ENCODE measurements at places on chromosomes 1 and 21.

DNA sequence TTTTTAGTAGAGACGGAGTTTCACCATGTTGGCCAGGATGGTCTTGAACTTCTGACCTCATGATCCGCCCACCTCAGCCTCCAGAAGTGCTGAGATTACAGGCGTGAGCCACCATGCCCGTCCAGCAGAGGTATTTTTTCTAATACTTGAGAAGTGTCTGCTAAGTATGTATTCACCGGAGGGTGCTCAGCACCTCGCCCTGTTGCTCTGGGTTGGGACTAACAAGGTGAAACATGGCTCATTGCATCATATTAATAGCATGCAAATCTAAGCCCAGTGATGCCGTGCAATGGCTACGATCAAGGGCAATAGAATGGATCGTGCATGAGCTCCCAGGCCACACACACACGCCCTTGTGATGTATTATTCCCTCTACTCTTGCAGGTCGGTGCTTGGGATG is 68.7 kb downstream of the PDE9A start:
- no peak for DNase-seq

DNA sequence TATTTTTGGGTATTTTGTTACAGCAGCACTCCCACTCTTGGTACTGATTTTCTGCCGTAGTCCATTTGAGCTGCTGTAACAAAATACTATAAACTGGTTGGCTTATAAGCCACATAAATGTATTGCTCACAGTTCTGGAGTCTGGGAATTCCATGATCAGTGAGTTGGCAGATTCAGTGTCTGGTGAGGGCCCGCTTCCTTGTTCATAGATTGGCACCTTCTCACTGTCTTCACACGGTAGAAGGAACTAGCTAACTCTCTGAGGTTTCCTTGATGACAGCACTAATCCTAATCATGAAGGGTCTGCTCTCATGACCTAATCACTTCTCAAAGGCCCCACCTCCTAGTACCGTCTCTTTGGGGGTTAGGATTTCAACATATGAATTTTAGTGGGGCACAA is 85.2 kb downstream of the HHAT start:
- no peak for DNase-seq

DNA sequence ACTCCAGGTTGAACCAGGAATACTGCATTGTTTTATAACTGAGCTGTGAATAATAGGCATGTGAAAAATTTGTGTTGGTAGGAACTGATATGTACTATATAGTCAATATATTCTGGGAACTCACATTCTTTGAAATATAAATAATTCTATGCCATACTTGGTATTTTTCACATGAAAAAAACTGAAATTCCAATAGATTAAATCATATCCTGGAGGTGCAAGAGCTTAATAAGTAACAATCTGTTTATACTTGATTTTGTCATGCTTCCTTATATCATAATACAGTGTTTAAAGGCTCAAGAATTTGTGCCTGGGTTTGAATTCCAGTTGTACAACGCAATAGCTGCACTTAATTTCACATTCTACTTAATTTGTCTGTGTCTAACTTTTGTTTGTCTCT is 387.0 kb downstream of the USP25 start:
- no peak for DNase-seq

- no peak for DNase-seq
Observed at GRCh38 chr1:160605205-160605604, 25.9 kb upstream of the CD84 start.

- DNase-seq = no peak
Observed at GRCh38 chr1:23196627-23197328, 20.5 kb downstream of the HTR1D start.

GRCh38 chr1:72062584-72062983 is 219.8 kb downstream of the NEGR1 start:
- DNase-seq = no peak

DNA sequence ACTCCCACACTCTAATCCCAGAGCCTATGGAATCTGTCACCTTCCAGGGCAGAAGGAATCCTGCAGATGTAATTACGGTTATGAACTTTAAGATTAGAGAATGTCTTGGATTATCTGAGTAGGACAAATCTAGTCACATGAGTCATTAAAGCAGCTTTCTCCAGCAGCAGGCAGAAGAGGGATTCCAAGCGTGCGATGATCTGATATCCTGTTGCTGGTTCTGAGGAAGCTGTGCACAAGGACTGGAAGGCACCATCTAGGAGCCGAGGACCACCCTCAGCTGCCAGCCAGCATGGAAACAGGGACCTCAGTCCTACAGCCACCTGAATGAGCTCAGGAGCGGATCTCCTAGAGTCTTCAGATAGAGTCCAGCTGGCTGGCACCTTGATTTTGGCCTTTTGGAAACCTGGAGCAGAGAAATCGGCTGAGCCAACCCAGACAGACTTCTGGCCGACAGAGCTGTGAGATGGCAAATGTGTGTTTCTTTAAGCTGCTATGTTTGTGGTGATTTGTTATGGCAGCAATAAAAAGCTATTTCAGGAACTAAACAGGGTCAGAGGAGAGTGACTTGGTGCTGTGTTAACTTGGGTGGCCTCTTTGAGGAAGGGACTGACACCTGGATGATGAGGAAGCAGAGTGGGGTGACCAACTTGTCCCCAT is 34.5 kb downstream of the LRRN2 start:
- no peak for DNase-seq

DNA sequence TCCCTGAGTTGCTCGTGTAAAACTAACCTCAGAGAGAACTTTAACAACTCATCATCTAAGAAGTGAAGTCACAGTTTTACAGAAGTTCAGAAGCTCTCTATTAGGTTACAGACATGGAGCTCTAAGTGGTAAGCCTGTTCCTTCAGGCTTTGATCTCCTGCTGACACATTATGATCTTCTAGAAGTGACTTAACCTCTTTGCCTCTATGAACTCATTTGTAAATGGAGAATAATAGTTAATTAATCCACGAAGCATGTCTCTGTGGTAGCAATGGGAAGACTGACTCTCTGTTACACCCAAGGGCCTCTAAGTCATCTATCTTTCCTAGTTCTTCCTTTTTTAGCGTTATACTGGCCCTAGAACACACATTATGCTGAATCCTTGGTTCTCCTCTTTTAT is 157.9 kb upstream of the NRIP1 start:
- no peak for DNase-seq

- DNase-seq = no peak
Observed at GRCh38 chr21:14614287-14614686, 68.2 kb upstream of the SAMSN1 start.

DNA sequence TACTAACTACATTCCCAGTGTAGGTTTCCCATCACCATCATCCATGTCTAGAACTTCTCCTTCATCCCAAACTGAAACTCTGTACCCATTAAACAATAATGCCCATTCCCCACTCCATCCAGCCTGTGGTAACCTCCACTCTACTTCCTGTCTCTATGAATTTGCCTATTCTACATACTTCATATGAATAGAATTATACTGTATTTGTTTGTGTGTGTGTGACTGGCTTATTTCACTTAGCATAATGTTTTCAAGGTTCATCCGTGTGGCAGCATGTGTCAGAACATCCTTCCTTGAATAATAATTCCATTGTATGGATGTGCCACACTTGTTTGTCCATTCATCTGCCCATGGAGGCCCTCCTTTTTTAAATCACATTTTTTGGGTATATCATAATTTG is 35.7 kb downstream of the ATP2B4 start:
- no peak for DNase-seq

- DNase-seq = no peak
Observed at GRCh38 chr1:248625971-248626370, 8.9 kb downstream of the OR2T11 start.

- DNase-seq = no peak
Observed at GRCh38 chr1:155834296-155834926, 22.6 kb downstream of the GON4L start.

- no peak for DNase-seq
Observed at GRCh38 chr1:153070243-153070642, 1.2 kb downstream of the SPRR2B start.

- no peak for DNase-seq
Observed at GRCh38 chr1:201783572-201783971, 45.4 kb upstream of the IPO9 start.

GRCh38 chr1:224170343-224170742 is 12.7 kb upstream of the DEGS1 start:
- DNase-seq = no peak

- DNase-seq = no peak
Observed at GRCh38 chr1:219732814-219733491, 120.0 kb upstream of the ZC3H11B start.

- DNase-seq = no peak
Observed at GRCh38 chr1:192225703-192226102, 67.4 kb downstream of the RGS18 start.

- DNase-seq = no peak
Observed at GRCh38 chr1:28506907-28507246, 1.0 kb downstream of the RCC1 start.

DNA sequence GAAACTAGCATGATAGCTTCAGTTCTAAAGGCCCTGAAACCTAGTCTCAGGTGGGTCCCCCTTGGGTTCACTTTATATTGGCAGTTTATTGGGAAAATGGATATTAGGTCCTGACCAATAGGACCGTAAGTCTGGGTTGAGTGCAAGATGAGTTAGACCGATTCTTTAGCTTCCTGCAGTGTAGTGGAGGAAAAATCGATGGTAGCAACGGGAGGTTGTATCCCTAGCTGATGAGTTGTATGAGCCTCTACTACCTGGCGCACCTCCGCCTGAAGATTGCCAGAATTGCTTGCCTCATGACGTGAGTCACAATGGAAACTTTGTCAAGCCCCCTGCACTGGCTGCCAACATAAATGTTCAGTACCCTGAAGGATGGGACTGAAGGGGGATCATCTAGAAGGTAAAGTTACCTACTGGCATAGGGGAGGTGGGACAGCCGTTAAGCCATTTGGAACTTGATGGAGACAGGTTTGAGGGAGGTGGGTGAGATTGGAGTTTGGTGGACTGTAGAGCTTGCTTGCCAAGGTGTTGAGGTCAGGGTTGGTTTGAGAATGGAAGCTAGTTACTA is 3.9 kb downstream of the RCC1 start:
- no peak for DNase-seq

DNA sequence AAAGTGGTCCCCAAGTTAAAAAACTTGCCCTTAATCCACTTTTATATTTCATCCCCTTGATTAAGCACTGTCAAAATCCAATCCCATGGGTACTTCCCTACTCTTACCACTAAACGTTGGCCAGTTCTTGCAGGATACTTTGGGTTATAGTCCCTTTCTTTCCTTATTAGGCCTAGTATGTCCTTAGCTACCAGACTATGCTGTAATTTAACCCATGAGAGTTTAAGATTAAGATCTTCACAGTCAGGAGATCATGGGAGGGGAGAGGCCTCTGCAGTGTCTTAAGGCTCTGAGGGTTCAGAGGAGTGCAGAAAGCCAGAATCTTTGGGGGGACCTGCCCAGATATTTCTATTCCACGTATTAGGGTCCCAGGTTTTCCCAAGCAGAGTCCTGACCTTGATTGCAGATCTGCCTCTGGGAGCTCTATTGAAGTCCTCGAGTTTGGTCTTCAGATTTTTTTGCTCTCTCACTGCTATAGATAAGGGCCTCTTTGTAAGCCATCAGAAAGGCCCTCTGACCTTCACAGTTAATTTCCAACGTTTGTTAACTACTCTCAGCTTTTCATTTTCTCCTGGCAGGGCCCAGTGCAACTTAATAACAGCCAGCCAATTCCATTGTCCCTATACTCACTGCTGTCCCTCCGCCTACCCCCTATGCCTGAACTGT is 9.0 kb upstream of the CGN start:
- no peak for DNase-seq

DNA sequence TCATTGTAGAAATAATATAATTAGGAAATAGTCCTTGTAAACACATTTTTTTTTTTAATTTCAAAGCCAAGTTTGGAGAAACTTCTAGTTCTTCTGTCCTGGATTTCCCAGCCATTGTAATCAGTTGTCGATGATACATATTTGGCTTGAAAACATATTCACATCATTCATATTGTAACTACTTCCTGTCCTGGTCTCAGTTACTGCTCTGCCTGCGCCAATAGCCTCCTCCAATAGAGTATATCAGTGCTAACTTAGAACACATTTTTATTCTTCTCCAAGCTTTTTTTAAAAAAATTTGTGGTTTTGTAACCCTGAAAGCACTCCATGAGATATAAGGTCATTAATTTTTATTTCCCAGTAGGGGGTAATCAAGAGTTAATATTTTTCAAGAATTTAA is 46.1 kb upstream of the FMO2 start:
- no peak for DNase-seq

DNA sequence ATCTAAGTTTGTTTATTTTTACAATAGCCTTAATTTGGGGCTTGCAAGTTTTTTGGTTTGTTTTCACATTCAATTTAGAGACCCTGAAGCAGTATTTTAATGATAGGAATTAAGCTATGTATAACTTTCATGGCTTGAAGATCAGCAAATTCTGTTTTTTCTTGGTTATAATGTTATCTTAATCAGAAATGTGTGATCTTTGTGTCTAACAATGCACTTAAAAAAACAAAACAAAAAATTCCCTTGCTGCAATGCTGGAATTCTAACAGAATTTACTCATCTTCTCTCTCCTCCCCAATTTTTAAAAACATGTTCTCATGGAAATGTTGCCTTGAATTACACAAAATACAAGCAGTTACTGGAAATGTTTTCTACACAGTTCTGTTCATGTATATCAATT is 113.1 kb downstream of the OLFML2B start:
- no peak for DNase-seq

DNA sequence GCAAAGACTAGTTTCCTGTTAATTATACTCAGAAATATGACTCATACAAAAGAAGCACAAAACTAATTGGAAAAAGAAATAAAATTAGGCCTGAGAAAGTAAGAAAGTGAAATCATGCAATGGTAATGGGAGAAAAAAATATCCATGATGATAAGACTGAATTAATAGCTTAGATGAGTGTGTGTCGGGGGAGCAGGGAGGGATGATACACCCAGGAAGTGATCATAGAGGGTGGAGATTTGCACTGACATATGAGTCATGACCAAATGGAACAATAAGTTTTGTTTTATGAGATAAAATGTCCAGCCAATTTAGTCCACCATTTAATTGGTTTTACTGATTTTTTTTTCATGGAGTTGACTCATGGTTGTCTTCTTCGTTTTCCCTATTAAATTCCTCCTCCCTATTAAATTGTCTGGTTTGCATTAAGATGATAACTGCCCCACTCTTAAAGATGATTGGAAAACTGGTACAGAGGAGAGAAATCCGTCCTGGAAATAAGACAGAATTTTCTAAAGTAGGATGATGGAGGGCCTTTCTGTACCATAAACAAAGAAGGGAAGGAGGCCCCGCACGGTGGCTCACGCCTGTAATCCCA is 111.7 kb upstream of the KCNJ6 start:
- no peak for DNase-seq

DNA sequence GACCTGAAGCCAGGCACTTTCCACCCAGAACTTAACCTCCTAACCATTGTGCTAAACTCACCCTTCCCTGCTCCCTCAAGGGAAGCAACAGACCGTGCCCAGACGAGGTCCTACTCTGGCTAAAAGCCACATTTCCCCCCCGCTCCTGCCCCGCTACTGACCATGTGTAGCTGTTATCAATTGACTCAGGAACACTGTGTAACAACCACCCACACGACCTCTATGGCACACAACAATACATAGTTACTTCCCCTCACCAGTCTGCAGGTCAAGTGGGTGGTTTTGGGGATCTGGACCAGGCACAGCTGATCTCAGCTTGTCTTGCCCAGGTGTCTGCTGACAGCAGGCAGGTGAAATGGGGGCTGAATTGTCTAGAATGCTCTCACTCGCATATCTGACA is 40.1 kb downstream of the CAMK2N1 start:
- no peak for DNase-seq

- DNase-seq = no peak
Observed at GRCh38 chr1:225380691-225381090, 47.1 kb downstream of the LBR start.

All from NCI-H1092 (cell line).